ENCODE measurements at places on chromosomes 4 and X.
A peak's percentile ranks its signal among the peaks of the same experiment; 100 is the strongest.

DNA sequence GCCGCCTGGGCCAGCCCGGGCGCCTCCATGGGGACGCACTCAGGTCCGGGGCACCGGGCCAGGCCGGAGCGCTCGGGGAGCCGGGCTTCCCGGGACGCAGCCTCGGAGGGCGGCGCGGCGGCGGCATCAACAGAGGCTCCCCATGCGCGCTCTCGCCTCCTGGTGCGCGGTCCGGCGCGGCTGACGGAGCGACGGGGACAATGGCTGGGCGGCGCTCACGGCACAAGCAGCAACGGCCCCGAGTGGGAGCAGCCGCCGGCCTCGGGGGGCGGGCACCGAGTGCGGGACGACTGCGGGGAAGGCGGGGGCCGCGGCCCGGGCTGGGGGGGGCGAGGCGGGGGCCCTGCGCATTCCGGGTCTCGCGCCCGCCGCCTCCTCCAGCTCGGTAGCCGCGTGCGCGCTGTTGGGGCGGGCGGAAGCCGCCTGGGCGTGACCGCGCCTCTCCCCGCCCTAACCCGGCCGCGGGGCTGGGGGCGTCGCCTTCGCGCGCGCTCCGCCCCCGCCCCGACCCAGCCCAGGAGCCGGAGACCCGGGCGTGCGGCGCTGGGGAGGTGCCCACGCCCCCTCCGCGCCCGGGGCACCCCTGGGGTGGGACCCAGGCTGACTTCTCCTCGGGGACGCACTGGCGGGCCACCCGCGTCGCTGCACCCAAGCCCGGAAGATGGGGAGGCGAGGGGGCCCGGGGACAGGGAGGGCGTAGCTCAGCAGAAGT is at the start of gene PRKX:
PRKX (minus strand) TSS at position 425 of the 712 bp plus-strand sequence; CDS start at position 29, 396 bp downstream.
- DNase-seq: peak; percentile 82

DNA sequence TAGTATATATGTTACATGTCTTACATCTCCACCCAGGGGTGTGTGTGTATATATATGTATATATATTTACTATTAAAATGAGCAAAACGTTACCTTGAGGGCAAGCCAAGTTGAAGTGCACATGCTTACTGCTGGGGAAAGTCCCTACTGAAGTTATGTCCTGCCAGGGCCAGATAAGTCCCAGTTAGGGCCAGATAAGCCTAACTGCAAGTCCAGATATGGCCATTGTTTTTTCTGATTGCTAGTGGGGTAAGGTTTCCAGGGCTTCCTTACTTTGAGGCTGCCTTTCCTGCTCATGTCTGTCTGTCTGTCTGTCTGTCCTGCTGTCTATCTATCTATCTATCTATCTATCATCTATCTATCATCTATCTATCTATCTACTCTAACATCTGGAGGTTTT is 19.3 kb upstream of the ZNF81 start:
- DNase-seq: no peak

- DNase-seq: no peak
Measured at GRCh38 chr4:94304365-94304971, 38.2 kb downstream of the HPGDS start.

GRCh38 chr4:107800706-107801105 is 24.0 kb upstream of the SGMS2 start:
- DNase-seq: no peak

DNA sequence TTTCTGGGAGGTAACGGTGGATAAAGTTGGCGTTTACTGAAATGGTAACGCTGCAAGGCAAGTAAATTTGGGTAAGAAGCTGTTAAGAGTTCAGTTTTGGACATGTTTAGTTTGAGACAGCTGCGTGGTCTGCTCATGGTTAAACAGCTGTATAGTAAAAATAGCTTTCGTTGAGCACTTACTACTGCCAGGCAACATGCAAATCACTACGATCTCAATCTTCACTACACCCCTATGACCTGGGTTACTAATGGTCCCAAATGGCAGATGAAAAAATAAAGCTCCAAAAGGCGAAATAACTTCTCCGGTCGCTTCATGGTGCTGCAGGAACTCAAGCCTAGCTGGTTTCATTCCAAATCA is 22.2 kb downstream of the FABP2 start:
- peak; percentile 7 for DNase-seq

Measured in CD4-positive, alpha-beta T cell treated with Interleukin-6 for 4 hours (primary cell).